ENCODE measurements at places on chromosomes 11 and 22.

DNA sequence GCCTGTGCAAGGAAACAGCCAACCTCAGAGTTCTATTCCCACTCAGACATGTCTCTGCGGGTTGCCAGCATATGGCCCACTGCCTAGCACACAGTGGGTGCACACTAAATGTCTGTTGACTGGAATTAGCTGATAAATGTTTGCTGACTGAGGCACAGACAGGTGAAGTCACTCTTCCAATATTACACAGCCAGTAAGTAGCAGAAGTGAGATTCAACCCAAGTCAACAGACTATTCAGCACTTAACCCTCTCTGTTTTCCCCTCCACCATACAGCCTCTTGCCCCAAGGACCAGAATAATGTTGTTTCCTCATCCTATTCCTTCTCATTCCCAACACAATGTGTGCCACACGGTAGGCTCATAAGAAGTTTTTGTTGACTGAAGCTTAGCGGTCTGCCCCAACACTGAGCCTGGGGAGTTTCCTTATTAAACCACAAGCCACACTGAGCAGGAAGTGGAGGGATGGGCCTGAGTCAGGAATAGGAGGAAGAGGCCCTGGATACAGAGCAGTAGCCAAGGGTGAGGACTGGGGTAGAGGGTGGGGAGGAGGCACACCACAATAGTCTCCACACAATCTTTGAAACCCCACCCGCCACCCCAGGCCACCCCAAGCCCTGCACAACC lies 15.7 kb upstream of the IL10RA start:
- no peak for DNase-seq

- no peak for DNase-seq
These were observed 42.6 kb upstream of the TUB start for GRCh38 chr11:8038393-8038792.

- DNase-seq, result peak; percentile 73
These were observed at the start of gene WBP2NL for GRCh38 chr22:41998361-41999261. Gene WBP2NL (plus strand): TSS chr22:41998788. CDS start chr22:41998819, 31 bp downstream.

DNA sequence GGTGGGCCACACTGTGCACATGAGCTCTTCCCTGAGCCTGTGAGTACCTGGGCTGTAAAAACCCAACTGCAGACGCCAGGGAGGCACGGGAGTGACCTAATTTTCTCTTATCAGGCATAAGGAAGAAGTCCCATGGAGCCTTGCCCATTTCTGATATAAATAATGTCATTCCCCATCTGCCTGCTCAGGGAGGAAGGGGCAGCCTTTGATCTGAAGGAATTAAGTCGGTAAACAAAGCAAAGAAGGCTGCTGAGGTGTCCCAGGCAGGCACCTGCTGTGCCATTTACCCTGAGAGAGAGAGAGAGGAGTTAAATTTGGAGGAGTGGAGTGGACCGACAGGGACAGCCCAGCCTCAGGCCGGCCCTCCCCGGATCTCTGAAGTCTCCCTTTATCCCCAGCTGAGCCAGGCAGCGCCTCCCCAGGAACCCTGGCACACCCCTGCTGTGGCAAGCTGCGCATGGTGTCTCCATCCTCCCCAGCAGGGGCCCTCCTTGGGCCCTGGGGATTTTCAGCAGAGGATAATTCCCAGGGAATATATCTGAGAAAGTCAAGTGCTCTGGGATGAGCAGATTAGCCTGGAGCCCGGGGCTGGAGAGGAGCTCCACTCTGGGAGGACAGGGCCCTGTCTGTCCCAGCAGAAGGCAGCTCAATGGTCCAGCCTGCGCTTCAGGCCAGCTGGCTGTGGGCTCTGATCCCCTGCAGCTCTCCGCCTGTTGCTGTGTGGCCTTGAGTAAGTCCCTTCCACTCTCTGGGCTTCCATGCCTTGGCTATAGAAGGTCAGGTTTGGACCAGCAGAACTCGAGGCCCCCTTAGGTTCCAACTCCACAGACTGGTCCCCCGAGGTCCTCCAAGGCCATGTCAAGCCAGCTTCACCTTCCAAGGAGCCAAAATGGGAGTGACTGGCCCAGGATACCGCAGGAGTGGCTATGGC lies 17.5 kb upstream of the CABP7 start:
- no peak for DNase-seq

GRCh38 chr22:48957987-48958321 lies 869.7 kb downstream of the BRD1 start:
- DNase-seq, result no peak

- no peak for DNase-seq
These were observed 754 bp downstream of the NUP50 start for GRCh38 chr22:45164270-45165088.

GRCh38 chr11:2421226-2421994 lies 20.9 kb downstream of the TSSC4 start:
- no peak for DNase-seq

DNA sequence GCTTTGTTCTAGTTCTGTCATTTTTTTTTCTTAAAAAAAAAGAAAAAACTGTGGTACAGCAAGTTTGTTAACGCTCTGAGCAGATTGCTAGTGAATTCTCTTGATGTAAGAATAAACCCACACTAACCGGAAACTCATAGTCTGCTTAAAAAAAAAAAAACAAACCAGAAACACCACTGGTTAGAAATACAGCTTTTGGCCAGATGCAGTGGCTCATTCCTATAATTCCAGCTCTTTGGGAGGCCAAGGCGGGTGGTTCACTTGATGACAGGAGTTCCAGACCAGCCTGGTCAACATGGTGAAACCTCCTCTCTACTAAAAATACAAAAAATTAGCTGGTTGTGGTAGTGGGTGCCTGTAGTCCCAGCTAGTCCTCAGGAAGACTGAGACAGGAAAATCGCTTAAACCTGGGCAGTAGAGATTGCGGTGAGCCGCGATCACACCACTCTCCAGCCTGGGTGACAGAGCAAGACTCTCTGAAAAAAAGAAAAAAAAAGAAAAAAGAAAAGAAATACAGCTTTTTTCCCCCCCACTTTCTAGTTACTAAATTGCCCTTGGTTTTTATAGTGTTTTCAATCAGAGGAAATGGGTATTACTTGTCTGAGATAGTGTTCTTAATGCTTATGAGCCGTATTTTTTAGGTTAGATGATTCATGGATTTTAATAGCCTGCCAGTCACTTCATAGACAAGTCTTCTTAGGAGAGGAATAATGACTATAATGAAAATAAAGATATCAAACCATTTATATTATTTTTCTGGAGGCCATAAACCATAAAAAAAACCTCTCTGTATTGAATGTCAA lies 222.8 kb downstream of the DDX10 start:
- DNase-seq, result no peak

DNA sequence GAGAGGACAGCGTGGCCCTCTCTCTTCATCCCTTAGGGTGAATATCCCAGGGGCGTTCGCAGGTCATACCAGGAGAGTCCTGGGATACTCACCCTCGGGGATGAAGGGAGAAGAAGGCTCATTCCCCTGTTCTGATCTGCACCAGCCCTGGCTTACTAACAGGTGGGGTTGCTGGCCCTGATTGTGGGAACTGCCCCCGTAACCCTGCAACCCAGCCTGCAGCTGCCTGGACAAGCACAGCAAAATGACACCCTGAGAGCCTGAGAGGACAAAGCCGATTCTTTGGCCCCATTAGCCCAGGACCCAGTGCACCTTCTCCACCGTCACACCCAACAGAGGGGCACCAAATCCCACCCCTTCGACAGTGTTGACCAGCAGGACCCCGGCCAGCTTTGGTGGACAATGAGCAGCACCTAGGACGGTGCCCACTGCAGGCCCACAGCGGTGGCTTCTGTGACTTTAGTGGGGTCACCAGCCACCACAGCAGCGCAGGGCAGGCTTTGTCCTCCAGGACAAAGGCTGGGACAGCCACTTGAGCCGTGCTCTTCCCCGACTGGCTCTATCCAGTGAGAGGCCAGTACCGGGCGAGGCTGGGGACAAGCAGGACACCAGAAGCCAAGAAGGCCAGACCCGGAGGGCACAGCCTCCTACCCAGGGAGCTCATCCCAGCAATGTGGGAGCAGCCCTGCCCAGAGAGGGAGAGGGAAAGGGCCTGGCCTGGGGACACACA lies 98.5 kb upstream of the RTL6 start:
- DNase-seq, result no peak

GRCh38 chr22:27317096-27317495 lies 484.5 kb downstream of the MN1 start:
- no peak for DNase-seq

DNA sequence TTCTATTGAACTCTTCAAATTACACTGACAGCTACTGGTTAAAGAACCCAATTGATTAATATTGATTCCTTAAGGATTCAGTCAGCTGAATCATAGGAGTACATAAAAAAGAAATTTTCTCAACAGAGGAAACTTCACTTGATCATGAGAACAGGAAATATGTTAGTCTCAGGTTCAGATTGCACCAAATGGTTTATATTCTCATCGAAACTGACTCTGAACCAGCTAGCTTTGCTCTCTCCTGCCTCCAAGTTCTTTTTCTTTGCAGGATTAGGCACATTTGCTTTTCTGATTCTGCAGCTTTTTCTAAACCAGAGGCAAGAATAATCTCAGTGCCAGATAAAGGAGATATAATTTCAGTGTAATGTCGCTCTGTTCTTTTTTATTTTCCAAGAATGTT lies 33.2 kb upstream of the CTSC start:
- DNase-seq, result no peak

DNA sequence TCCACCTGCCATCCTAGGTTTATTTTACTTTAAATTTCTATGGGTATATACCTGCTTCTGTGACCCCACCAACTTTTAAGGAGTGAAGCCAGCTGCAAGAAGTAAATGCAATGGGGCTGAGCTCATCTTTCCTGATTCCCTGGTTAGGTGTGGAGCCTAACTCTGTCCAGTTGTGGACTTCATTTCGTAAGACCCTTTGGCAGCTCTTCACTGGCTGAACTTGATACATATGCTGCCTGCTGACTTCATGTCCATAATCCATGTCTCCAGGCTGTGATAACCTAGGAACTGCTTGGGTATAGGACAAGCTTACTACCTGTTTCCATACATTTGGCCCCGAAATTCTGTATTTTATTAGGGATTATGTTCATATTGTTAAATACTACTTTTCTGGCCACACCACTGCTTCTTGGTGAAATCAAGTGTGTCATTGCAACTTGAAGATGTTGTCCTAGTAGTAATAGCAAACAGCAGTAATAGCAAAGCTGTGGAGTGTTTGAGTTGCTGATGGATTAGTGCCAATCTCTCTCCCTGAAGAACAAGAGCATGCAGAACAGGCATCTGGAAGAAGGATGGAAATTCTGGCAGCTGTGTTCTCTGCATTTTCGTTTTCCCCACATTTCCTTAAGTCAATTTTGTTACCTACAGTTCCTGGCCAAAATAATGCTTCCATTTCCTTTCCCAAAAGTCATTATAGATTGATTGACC lies 31.2 kb downstream of the LDLRAD3 start:
- no peak for DNase-seq

GRCh38 chr11:270451-271318 lies 7.5 kb upstream of the NLRP6 start:
- DNase-seq, result no peak

DNA sequence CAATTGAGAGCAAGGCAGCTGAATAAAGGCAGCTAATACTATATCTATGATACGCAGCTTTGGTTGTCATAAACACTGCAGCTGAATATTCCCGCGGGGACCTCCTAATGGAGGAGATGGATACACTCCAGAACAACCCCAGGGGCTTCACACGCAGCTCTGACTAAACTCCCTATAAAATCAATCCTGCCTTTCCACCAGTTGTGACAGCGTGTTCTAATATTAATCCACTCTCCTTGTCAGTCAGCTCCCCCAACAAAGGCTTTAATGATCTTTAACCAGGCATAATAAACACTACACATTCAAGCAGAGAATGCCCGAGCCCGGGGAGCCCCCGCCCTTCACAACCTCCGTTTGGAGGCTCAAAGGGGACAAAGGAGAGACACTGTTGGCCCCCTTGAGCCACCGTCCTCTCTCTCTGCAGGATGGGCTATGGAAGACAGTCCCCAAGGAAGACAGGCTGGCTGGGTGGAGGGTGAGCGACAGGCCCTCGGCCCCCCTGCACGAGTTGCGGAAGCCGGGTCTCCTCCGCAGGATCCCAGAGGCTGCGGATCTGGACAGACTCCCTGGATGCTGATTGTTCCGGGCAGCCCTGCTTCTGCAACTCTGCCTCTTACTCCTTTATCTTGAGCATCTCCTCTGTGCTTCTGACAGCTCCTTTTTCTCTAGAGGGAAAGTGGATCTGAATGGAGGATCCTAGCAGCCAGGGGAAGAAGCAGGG lies 565.2 kb downstream of the BUD13 start:
- DNase-seq, result no peak
